ENCODE measurements at places on chromosomes 1 and 21. TPM values are rescaled to one million over a fixed set of nuclear protein-coding genes. Genes with fewer than 3 reads are reported as not detected.

- H3K27ac ChIP-seq = peak overlapping the region; percentile 2
- no peak for DNase-seq
- no peaks in the 10 kb centered on the region for H3K4me1 ChIP-seq
- no peak overlapping the region for H3K4me3 ChIP-seq
- H3K36me3 ChIP-seq = no peaks in the 10 kb centered on the region
- H3K27me3 ChIP-seq = no peaks in the 10 kb centered on the region
Observed at GRCh38 chr1:93614986-93615581, 66.6 kb downstream of the BCAR3 start.

- no peak overlapping the region for H3K4me3 ChIP-seq
- H3K36me3 ChIP-seq = no peaks in the 10 kb centered on the region
- H3K27me3 ChIP-seq = no peaks in the 10 kb centered on the region
- no peaks in the 10 kb centered on the region for H3K4me1 ChIP-seq
- H3K27ac ChIP-seq = no peak overlapping the region
Observed at GRCh38 chr1:94737124-94737998, 82.8 kb upstream of the SLC44A3 start.

- DNase-seq = no peak
- H3K27me3 ChIP-seq = peaks cover 9% of the 10 kb centered on the region
- peaks cover 44% of the 10 kb centered on the region for H3K4me1 ChIP-seq
- peak overlapping the region; percentile 77 for H3K27ac ChIP-seq
- no peaks in the 10 kb centered on the region for H3K36me3 ChIP-seq
Observed at GRCh38 chr1:6961905-6962477, 176.7 kb downstream of the CAMTA1 start.

DNA sequence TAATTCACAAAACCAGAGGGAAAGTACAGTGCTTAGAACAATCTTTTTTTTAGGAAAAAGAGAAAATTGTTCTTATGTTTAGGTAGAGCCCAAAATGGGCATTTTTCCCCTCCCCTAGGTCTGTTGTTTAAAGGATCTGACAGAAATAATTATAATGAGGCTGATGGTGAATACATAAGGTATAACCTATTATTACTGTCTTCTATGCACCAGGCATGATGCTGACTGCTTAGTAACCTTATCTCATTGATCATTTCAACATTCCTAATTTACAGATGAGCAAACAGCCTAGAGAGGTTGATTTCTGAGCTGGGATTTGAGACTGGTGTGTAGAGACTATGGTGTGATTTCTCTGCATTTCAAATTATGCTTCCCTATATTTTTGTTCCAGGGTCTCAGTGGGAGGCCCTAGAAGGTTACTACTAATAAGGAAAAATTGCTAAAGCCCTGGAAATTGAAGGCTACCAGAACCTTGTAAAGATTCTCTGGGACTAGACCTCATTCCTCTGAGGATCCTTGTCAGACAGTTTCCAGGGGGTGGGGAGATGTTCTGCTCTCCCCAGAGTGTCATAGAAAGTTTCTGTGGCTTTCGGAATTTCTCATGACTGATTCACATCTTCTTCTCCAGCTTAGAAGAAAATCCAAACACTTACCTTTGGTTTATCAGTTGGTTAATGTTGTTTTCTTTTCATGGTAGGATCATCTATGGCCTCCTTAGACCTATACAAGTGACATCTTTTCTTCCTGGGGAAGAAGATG, 44.9 kb downstream of the ROR1 start:
- H3K36me3 ChIP-seq = no peaks in the 10 kb centered on the region
- no peak overlapping the region for H3K27ac ChIP-seq
- H3K27me3 ChIP-seq = no peaks in the 10 kb centered on the region
- no peak overlapping the region for H3K4me3 ChIP-seq
- DNase-seq = no peak
- peaks cover 19% of the 10 kb centered on the region for H3K4me1 ChIP-seq

DNA sequence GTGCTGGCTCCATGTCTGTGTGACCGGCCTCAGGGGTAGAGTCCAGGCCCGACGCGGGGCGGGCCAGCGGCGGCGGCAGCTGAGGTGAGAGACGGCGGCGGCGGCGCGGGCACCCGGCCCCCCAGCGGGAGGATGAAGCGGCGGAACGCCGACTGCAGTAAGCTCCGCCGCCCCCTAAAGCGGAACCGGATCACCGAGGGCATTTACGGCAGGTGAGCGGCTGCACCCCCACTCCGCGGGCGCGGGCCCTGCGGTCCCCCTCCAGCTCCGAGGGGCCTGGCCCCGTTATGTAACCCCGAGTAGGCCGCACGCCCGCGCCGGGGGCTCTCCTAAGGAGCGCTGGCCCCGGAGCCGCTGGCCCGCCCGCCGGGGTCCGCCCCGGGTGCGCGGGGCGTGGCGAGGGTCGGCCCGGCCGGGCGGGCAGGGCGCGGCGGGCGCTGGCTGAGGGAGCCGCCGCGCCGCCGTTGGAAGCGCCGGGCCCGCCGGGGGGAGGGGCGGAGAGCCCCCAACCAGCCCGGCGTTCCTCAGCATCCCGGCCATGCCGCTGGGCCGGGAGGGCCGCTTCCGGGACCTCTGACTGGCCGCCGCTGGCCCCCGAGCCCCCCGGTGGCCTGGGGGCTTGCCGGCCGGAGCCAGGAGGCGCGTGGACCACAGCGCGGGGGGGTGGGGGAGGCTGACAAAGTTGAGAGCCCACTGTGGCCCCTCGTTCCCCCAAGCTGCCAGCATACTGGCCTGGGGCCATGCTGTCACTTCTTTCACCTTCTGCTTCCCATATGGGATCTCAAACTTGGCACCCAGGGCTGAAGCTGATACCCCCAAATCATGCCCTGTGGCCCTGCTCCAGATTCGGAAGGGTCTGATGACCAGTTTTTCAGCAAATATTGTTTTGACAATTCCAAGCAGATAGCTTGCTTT, 527 bp downstream of the MACO1 start:
- no peaks in the 10 kb centered on the region for H3K27me3 ChIP-seq
- peak overlapping the region; percentile 95 for H3K27ac ChIP-seq
- H3K36me3 ChIP-seq = no peaks in the 10 kb centered on the region
- peak overlapping the region; percentile 100 for H3K4me3 ChIP-seq
- no peak for DNase-seq

DNA sequence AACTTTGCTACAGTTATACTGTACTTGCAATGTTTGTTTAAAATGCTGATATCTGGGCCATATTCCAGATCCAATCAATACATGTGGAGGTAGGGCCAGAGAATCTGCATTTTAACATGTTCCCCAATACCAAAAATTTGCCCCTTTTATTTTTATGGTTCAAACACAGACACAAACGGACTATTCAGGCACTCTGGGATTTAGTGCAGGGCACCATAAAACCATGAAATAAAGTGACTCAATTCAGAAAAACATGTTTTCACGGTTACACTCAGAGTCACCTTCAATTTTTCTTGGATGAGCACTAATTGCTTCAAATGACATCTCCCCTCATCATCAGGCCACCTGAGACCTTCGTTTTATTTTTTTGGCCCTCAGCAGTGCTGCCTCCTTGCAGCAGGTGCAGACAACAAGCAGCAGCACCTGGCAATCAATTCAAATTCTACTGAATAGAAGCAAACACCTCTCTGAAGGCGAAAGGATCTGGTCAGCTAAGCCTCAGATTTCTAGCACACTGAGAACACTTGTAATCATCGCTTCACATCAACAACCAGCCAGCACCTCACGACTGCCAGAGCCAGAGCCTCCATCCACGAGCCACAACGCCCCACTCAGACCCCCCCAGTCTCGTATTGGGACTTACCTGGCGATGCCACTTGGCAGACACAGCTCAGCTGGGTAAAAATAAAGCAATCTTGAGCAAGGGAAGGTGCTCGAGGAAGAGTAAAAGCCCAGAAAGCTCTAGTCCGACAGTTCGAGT, 1.1 kb downstream of the ERO1B start:
- peak overlapping the region; percentile 91 for H3K27ac ChIP-seq
- H3K4me1 ChIP-seq = no peaks in the 10 kb centered on the region
- H3K4me3 ChIP-seq = peak overlapping the region; percentile 78
- DNase-seq = no peak
- no peaks in the 10 kb centered on the region for H3K27me3 ChIP-seq

The TMEM125 gene
- total RNA-seq = 2.1 TPM

The LCE3E gene
- total RNA-seq = not detected

All from right atrium auricular region (tissue), 2 donors.